ENCODE measurements at places on chromosomes 16 and 17.

GRCh38 chr16:3266873-3267537 is 10.6 kb upstream of the MEFV start:
- DNase-seq: no peak

DNA sequence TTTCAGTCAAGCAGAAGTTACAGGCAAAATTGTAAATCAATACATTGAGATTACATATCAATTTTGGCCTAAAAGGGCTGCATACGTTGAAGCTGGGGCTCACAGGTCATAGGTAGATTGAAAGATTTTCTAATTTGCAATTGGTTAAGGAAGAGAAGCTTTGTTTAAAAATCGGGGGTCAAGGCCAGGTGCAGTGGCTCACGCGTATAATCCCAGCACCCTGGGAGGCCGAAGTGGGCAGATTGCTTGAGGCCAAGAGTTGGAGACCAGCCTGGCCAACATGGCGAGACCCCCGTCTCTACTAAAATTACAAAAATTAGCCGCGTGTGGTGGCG is 68.4 kb downstream of the MARF1 start:
- no peak for DNase-seq

- DNase-seq: no peak
Measured at GRCh38 chr17:75335315-75335714, 46.1 kb upstream of the SLC25A19 start.

DNA sequence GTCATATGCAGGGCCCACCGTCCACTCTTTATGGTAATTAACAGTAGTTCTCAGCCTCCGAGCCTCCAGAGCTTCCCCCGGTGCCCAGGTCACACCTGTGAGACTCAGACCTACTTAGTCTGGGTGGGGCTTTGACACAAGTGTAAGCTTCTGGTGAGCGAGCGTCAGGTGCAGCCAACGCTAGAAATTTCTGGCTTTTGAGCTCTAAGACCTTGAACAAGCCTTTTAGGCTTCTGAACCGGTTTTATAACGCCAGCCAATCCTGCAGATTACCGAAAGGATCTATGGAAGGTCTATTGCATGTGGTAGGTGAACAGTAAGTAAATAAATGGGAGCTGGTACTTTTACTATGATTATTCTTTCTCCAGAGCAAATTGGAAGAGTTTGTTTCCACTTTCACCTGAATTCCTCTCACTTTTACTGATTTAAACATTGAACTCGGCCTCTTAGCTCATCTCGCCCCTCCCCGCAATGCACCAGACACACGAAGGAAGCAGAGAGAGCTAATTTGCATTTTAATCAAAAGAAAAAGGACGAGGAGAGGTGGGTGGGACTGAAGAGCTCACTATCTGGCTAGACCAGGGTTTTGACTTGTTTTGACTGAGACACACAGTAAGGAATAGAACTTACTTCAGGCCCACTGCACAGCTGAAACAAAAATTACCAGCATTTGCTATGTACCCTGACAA is 47.1 kb downstream of the ABAT start:
- DNase-seq: no peak

- DNase-seq: no peak
Measured at GRCh38 chr16:22313876-22314470, 16.8 kb downstream of the POLR3E start.

DNA sequence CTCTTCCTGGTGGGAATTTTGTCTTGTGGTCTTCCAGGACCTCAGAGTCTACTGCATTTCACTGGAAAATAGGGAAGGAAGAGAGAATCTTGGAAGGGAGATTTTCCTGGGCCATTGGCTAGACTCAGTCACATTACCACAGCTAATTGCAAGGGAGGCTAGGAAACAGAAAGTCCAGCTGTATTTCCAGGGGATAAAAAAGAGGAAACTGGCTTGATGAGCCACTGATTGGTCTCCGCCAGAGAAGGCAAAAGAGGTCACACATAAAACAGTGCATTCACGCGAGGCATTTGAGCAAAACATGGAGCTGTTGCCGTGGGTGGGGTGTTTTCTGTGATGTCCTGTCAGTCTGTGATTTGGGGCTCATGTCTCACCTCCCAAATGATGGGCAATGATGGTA is 345.3 kb downstream of the FOXL1 start:
- no peak for DNase-seq

GRCh38 chr17:63675607-63676546 is 24.0 kb downstream of the LIMD2 start:
- no peak for DNase-seq

GRCh38 chr16:10485159-10485558 is 95.2 kb downstream of the EMP2 start:
- no peak for DNase-seq

GRCh38 chr17:7509937-7510336 is 25.8 kb downstream of the POLR2A start:
- DNase-seq: no peak

DNA sequence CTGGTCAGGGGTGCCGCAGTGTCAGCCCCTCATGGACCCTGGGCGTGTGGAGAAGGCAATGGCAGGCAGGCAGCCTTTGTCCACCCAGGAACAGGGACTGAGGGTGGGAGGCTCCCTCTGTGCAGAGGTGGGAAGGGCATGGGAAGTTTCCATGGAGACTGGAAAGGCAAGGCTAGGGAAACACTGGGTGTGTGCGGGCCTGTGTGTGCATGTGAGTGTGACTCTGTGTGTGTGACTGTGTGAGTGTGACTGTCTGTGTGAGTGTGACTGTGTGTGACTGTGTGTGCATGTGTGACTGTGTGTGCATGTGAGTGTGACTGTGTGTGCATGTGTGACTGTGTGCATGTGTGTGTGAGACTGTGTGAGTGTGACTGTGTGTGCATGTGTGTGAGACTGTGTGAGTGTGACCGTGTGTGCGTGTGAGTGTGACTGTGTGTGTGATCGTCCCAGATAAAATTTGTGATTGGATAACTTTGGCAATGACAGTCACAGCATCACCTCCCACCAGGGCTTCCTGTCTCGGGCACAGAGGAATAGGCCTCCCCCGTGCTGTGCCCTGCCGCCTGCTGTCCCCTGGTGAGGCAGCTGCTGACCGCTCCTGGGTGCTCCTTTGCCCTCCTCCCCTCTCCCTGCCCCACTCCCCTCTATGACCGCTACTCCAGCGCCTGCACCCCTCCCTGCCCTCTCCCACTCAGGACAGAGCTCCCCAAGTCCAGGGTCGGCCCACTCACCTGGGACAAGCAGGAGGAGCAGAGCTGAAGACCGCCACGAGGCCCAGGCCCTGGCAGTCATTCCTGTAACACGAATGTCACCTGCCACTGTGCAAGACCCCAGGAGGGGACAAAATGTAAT is 698 bp downstream of the CD300C start:
- DNase-seq: no peak
